Activated CD8-positive, alpha-beta memory T cell treated with anti-CD3 and anti-CD28 coated beads for 24 hours (primary cell): ENCODE measurements at places on chromosomes 7 and 10.
A peak's percentile ranks its signal among the peaks of the same experiment; 100 is the strongest.

DNA sequence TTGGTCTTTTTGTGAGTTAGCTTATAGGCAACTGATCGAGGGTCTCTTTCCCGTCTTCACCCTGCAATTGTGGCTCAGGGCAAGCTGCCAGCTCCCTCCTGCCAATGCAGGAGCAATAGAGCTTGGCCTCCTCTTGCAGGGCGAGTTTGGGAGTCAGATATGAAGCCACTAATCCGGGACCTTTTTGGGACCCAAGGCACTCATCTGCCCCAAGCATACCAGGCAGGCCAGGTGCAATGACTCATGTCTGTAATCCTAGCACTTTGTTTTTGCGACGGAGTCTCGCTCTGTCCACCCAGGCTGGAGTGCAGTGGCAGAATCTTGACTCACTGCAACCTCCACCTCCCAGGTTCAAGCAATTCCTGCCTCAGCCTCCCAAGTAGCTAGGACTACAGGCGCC is 21.1 kb downstream of the LIMK1 start:
- no peak for DNase-seq

- no peak for DNase-seq
Measured at GRCh38 chr10:81724431-81724830, 150.6 kb upstream of the NRG3 start.

DNA sequence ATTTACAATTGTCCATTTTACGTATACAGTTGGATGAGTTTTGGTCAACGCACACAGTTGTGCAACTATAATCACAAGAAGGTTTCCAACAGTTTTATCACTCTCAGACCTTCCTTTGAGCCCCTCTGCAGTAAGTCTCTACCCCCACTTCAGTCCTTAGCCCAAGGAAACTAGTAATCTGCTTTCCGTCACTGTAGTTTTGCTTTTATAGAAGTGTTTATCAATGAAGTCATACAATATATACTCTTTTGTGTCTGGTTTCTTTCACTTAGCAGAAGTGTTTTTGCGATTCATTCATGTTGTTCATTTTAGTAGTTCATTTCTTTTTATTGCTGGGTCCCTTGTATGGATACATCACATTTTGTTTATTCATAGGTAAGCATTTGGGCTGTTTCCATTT is 92.9 kb upstream of the PIP4K2A start:
- DNase-seq = no peak

DNA sequence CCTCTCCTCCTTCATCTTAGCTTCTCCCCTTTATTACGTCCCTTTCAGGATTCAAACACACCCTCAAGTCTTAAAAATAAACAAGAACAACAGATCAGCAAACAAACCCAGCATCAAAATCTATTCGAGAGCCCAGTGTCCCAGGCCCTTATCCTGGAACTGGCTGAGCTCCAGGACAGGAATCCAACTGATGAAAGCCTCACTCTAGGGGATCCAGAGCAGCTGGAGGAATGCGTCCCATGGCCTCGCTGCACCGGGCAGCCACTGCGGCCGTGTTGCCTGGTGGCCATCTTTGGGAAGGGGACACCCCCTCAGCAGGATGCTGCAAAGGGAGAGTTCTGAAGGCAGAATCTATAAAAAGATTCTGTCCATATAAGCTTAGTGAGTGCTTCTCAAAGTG is 156.5 kb upstream of the BMPER start:
- no peak for DNase-seq

- no peak for DNase-seq
Measured at GRCh38 chr10:92547676-92548075, 26.2 kb downstream of the IDE start.

GRCh38 chr7:103773726-103774125 is 215.7 kb downstream of the RELN start:
- no peak for DNase-seq

DNA sequence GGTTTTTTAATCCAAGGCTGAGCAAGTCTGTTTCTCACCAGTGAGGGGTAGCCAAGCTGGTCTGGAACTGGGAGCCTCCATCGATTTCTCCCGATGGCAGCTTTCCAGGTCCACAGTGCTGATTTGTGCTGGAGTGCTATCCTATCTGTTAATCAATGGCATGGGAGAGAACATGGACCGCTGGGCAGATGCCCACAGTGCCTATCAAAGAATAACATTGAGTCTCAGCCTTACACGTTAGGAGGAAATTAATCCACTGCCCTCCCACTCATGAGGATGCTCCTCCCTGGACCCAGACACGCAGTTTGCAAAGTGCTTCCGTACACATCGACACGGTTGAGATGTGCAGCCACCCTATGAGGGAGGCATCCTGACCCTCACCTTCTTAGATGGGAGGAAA is 36.0 kb upstream of the CUX1 start:
- DNase-seq = no peak

GRCh38 chr7:25967278-25968204 is 184.5 kb upstream of the NFE2L3 start:
- no peak for DNase-seq

DNA sequence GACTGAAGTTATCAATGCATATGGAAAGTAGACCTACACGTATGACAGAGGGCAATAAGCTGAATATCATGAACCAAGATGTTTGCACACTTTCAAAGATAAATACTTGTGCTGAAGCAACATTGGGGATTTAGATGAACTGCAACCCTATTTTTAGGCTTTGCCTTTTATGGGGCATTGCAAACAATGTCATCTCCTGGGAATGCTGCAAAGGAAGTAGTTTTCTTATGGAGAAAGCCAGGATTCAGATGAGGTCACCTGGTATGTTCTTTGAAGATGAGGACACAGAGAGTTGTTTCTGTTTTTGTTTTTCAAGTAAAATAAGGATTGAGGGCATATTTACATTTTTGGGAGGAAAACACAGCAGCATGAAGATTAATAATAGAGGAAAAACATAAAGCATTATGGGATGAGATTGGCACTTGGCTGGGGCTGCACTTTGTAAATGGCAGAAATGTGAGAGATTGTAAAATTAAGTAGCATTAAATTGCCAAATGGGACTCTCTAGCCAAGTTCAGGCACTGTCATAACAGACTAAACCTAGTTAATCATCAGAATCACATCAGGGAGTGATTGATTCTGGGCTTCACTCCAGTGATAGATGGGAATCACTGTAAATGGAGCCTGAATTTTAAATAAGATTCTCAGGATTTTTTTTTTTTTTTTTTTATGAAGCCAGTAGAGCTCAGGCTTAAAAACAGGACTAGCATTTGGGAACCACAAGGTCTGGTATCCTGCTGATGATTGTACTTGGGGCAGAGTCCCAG is 63.1 kb downstream of the MALRD1 start:
- no peak for DNase-seq

DNA sequence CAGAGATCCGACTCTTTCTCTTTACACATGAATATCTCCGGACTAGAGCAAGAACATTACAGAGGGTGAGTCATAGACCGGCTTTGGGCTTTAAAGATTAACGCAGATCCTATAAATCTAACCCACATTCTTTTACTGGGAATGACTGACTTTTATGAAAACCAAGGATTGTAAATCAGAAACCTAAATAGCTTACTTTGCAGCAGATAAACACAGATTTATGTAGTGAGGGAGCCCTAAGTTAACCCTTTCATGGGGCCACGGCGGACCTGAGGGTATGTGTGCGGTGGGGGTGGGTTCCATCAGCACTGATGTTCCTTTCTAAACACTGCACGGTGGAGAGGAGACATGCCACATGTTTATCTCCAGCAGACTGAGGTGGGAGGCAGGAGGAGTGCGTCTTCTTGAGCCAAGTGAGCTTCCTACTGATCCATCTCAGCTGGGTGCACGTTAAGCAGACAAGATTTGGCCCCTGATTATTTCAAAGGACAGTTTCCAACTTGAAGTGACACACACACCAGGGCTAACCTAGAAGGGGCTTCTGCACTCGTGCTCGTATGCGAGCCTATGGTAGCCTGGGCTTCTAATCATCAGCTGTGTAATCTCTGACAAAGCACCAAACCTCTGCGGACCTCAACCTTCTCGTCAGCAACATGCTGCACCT is 127.6 kb downstream of the WDR11 start:
- no peak for DNase-seq

GRCh38 chr10:99337311-99337811 is 8.2 kb downstream of the CNNM1 start:
- DNase-seq = no peak

- DNase-seq = no peak
Measured at GRCh38 chr10:74842301-74842954, 16.0 kb downstream of the KAT6B start.

GRCh38 chr10:126092366-126093215 is 196.2 kb downstream of the FANK1 start:
- no peak for DNase-seq

GRCh38 chr7:123719197-123719721 is 29.5 kb downstream of the WASL start:
- no peak for DNase-seq

DNA sequence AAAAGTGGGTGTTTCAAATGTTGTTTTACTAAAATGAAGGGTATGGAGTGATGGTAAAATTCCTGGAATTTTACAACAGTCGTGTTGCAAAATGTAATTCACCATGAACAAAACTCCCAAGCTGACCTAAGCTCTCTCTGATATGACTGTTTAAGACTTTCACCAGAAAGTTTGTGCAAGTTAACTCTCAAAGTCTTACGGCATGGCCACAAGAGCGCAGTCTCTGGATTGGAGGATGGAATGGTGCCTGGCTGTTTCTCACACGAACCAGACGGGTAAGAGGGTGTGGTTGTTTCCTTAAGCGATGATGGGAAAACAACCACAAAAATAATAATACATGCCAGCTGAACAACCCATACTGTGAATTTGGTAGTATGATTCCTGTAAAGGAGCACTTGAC is 662.5 kb downstream of the KCNMA1 start:
- DNase-seq = no peak

DNA sequence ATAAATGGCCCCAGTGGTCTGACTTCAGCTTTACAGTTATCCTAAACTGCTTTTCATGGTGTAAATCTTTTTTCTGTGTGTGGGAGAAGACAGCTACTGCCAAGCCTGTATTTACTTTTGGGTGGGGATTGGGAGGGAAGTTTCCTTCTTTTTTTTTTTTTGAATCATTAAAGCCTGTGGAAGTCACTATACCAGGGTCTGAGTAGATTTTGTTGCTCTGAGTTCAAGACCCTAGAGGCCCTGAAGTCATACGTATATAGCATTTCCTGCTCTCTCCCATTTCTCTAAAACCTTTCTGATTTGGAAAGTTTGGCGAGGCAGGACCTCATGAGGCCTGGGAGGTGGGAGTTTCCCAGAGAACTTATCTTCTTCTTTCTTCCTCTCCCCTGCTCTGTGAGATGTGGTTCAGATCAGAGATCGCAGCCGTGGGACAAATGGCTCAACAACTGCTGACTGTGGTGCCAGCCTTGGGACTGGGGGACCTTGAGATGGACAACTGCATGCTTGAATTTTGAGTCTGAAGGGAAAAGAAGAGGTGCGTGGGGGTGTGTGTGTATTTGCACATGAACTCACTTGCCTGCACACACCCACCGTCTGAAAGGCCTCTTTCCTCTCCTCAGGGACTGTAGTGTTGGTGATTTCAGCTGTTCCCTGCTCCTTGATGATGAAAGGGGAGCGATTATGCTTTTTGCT is 18.1 kb downstream of the LRMDA start:
- DNase-seq = no peak

DNA sequence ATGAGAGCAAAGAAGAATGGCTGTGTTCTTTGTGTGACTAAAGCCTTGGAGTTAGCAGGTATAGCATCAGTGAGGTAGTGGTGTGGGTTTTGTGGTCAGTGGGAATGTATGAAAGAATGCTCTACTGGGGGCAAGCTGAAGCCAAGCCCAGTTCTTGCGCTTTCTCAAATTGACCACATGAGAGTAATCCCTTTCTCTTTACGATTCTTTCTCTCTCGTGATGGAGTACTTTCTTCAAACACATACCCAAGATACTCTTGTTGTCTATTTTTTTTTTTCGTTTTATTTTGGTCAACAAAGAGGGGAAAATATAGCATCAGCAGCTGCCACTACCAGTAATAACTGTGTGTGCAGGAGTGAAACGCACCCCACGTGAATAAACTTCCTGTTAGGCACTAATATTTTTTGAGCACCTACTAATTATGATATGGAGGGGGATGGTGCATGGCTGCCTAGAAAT is 8.4 kb upstream of the PANK1 start:
- no peak for DNase-seq

- no peak for DNase-seq
Measured at GRCh38 chr10:90306187-90306586, 551.7 kb downstream of the HTR7 start.

- DNase-seq = peak; percentile 47
Measured at GRCh38 chr10:46239993-46240683, 46.7 kb upstream of the ANTXRL start.

GRCh38 chr7:69060516-69060915 is 537.8 kb upstream of the AUTS2 start:
- DNase-seq = no peak

GRCh38 chr10:47287365-47287802 is 12.6 kb upstream of the GDF10 start:
- DNase-seq = no peak

- no peak for DNase-seq
Measured at GRCh38 chr7:48031111-48031510, 2.2 kb upstream of the SUN3 start.

GRCh38 chr7:148253629-148254028 is 336.9 kb upstream of the C7orf33 start:
- no peak for DNase-seq

GRCh38 chr7:114936471-114936870 is 14.6 kb downstream of the MDFIC start:
- no peak for DNase-seq

DNA sequence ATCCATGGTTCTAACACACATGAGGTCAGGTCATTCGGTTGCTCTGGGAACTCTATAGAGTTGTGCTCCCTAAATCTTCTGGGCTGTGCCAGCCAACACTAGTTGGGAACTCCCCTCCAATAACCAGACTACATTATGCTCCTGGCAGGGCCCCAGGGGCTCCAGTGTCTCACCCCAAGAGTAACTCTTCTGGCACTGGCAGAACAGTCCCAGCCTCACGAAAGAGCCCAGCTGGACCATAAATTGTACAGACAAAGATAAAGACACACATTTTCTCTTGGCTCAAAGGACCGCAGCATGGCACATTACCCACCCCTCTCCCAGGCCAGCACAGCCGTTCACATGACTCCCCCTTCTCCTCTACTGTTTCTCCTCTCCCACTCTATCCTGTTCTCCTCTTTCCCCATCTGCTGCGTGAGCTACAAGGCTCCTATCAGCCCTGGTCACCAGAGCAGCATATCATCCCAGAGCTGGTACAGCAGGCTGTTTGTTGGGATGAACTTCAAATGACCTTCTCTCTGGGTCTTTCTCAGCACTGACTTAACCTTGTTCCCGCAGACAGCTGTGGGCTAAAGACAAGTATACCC is 230.6 kb downstream of the PLXNA4 start:
- DNase-seq = no peak
